ENCODE measurements at places on chromosomes 1 and 21.

GRCh38 chr21:36627242-36627641 lies 71.7 kb upstream of the SIM2 start:
- DNase-seq: no peak

- DNase-seq: no peak
Observed at GRCh38 chr1:117828201-117828600, 101.2 kb downstream of the GDAP2 start.

- DNase-seq: no peak
Observed at GRCh38 chr21:27673581-27673980, 706.7 kb upstream of the ADAMTS5 start.

GRCh38 chr1:205985330-205986005 lies 17.7 kb downstream of the RAB7B start:
- DNase-seq: no peak

DNA sequence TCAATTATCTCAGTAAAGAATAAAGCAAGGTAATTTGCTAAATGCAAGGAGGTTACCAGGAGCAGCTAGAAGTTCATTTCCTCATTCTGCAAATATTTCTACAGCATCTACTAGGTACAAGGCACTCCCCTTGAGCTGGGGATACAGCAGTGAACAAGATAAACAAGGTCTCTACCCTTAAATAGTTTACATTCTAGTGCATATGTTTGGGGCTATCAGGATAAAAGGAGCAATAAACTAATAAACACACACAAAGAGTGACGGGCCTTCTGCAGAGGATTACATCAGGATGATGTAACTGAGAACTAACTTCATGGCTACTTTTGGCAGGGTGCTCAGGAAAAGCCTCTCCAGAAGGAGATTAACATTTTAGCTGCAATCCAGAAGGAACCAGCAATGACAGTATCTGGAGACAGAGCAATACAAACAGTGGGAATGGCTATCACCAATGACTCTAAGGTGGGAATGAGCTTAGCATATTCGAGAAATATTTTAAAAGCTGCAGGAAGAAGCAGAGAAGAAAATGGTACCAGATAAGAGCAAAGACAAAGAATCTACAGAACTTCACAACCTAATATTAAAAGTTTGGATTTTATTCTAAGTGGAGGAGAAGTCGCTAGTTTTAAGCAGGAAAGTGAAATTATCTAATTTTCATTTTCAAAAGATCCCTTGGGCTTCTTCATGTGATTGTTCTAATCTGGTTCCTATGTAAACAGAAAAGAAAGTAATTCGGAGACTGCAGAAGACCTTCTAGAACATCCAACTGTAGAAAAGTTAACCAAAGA lies 25.8 kb downstream of the TP53BP2 start:
- DNase-seq: no peak

DNA sequence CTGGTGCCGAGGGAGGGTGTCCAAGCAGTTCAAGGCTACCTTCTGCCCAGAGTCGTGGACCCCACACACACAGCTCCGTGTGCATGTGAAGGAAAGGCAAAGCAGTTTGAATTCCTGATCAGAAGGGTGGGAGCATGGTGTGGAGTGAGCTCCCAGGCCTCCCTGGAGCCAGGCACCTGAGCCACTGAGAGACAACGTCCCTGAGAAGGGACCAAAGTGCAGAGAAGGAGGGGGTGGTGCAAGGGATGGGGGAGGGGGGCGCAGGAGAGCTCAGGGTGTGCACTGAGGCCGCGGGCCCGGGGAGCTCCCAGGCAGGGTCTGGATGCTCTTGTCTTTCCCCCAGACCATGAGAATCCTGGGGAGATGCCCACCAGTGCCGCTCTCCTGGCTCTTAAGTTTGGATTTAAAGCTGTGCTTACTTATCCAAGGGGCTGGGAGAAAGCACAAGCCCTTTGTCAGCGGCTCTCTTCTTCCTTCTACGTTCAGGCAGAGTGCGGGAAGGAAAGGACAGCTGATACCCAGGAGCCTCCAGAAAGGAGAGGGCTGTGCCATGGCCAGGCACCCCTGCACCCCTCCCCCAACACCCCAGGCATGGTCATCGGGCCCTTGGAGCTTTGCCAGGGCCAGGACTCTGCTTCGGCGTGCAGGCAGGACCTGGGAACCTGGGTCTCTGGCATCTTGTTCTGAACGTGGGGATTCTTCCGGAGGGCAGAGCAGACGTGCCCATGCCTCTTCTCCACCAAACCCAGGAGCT lies 24.1 kb downstream of the ACTA1 start:
- no peak for DNase-seq

- DNase-seq: no peak
Observed at GRCh38 chr1:246579818-246580217, 13.6 kb downstream of the CNST start.

DNA sequence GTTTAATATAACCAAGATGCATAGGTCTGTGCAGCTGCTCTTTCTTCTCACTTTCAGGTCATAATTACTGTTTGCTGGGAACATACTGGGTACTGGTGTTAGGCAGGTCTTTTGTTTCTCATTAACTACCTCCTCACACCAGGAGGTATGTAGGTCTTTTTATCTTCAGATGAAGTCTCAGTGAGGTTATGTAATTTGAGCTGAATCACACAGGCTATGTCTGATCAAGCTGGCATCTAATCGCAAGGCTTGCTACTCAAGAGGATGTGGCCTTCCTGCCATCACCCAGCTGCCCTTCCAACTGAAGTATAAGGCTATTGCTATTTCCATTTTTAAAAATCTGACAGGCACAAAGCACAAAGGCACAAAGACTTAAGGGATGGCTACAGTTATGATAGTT lies 96.4 kb downstream of the RUNX1 start:
- no peak for DNase-seq

DNA sequence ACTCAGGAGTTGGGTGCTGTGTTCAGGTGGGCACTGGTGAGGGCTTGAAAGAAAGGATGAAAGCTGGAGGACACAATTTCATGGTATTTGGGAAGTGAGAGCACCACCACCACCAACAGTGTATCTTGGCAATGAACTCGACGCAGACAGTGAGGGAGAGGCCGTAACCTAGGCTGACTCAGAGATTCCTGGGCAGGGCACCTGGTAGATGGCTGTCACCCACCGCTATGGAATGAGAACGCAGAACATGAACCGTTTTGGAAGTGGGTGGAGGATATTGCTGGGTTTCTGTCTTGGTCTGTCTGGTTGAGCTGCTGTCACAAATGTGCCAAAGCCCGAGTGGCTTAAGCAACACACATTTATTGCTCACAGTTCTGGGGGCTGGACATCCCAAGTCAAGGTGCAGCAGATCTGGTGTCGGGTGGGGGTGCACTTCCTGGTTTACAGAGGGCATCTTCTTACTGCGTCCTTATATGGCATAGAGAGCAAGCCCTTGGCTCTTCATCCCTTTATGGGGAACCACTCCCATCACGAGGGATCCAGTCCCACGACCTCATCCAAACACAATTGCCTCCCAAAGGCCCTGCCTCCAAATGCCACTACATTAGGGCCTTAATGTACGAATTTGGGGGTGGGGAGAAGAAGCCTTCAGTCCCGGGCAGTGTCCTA lies 246.3 kb downstream of the SIPA1L2 start:
- no peak for DNase-seq

DNA sequence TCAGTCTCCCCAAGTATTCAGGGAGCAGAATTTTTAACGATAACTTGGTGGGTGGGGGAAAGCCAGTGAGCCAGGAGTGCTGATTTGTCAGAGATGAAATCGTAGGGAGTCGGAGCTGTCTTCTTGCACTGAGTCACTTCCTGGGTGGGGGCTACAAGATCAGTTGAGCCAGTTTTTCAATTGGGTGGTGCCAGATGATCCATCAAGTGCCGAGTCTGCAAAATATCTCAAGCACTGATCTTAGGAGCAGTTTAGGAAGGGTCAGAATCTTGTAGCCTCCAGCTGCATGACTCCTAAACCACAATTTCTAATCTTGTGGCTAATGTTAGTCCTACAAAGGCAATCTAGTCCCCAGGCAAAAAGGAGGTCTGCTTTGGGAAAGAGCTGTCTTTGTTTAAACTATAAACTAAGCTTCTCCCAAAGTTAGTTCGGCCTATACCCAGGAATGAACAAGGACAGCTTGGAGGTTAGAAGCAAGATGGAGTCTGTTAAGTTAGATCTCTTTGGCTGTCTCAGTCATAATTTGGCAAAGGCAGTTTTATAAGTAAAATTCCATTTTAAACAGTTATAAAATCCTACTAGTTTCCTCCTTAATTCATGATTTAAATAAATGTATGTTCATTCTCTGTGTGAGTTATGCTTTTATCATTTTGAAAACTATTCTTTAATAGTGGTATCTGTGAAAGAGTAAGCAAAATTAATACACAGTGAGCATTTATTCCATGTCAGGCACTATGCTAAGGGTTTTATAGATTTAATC lies 51.7 kb downstream of the SLC16A1 start:
- DNase-seq: no peak

- DNase-seq: no peak
Observed at GRCh38 chr1:246338546-246338945, 168.5 kb downstream of the SMYD3 start.

DNA sequence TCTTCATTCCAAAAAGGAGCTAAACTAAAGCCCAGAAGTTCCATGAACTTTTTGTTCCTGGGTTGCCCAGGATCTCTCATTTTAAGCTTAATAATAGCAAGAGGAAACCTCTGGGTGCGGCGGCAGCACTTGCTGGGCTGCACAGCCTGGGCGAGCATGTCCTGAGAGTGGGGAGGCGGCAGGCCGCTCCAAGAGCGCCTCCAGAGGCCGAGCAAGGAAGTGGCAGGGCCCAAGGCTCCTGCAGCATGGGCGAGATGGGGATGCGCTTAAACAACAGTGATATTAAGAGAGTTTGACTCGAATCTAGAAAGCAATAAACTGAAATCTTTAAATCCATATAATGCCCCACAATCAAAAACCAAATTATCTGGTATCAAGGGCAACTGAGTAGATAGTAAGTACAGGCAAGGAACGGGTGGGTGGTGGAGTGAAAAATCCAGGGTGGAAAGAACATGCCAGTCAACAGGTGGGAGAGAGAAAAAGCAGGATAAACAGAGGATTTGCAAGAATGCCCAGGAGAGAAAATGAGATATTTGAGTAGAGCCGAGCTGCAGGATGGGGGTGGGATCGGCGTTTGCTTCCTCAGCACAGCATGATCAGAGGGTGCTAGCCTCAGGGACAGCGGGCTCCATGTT lies 14.1 kb upstream of the TNR start:
- DNase-seq: no peak

GRCh38 chr1:15911927-15912326 lies 64.0 kb downstream of the ZBTB17 start:
- no peak for DNase-seq

- DNase-seq: no peak
Observed at GRCh38 chr1:156813298-156813697, 3.4 kb downstream of the SH2D2A start.

GRCh38 chr21:42238185-42238934 lies 19.4 kb downstream of the ABCG1 start:
- no peak for DNase-seq

GRCh38 chr21:17712887-17713286 lies 100.2 kb upstream of the BTG3 start:
- no peak for DNase-seq

DNA sequence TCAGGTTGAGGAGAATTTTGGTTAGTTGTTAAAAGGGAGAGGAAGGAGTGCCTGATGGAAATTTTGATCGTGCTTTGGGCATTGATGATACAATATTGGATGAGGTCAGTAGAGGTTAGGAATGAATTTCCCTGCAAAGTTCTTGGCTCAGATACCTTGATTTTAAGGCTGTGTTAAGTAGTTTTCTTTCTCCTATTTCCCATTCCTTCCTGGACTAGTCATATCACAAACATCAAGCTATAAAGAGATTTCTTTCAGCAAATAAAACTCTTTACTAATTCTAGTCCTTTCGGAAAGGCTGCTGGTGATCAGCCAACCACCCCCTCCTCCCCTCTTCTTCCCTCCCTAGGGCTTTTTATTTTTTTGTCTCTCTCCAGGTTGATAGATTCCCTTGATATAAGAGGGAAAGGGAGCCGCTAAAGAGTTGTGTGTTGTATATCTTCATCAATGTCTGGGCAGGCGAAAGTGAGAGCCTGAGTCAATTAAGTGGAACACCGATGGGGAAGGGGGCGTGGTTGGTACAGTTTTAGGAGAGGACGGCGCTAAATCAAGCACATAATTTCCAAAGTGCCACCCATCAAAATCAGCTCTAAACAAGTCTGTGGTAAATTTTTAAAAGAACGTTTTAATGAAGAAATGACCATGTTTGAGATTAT lies 100.1 kb upstream of the PLXNA2 start:
- DNase-seq: no peak

- DNase-seq: no peak
Observed at GRCh38 chr21:46108827-46109312, 11.0 kb downstream of the COL6A2 start.

GRCh38 chr1:112841825-112842224 lies 114.2 kb downstream of the SLC16A1 start:
- DNase-seq: no peak

DNA sequence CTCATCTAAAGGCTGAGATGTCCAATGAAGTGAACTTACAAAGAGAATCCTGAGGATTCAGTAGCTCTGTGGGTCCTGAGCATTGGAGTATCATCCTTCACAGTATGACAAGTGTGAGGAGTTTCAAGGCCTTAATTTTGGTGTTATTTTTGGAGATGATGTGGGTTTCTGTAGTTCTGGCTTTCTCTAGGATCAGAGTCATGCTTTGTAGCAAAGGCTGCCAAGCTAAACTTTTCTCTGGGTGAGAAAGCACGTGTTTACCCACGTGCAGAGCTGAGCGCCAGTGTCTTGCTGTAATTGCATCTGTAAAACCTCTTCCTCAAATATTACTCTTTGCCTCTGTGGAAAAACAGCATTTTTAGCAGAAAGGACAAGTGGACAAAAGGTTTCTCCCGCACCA lies 387.8 kb upstream of the LYPLAL1 start:
- DNase-seq: no peak

GRCh38 chr1:9371951-9372350 lies 79.3 kb downstream of the SPSB1 start:
- DNase-seq: no peak

GRCh38 chr1:4086085-4086850 lies 186.2 kb upstream of the C1orf174 start:
- DNase-seq: no peak

DNA sequence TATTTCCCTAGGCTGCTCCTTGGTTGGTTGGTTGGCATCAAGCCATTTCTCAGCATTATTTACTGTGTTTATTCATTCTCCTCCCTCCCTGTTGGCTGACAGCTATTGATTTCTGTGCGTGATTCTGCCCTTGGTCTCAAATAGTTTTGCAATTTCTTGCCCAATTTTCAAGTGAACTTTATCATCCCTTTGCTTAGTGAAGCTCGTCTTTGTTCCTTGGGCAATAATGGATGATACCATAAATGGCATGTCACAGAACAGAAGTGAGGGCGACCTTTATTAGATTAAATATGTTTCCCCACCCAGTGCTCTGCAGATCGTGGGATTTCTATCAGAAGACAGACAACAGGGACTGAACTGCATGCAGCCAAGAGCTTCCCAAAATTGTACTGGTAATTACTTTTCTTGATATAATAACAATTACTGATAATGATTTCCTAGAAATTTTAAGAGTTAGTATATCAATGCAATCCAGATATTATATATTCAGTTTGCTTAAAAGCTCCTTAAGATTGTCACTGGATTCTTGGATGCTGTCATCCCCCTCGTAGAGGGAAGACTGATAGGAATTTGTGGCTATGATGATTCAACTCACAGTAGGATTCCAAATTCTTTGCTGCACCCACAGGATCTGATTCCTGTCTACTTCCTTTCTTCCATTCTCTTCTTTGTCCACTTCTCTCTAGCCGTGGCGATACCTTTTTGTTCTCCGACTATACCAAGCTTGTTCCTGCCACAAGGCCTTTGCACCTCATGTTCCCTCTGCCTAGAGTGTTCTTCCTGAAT lies 122.1 kb upstream of the KAZN start:
- no peak for DNase-seq

- DNase-seq: no peak
Observed at GRCh38 chr1:51560034-51560433, 41.0 kb upstream of the EPS15 start.

Data from stimulated activated CD8-positive, alpha-beta memory T cell treated with anti-CD3 and anti-CD28 coated beads, Interleukin-2, amount 100 ng/mL, for 1 hour (primary cell).